ENCODE measurements at places on chromosomes 4 and X. TPM values are rescaled to one million over a fixed set of nuclear protein-coding genes. Genes with fewer than 3 reads are reported as not detected.

The SMIM10L2A gene
- not detected for polyA plus RNA-seq

The CXorf38 gene
- 9.4 TPM for polyA plus RNA-seq

The L1CAM gene
- 0.38 TPM for polyA plus RNA-seq

The EMCN gene
- polyA plus RNA-seq, result not detected

The FDCSP gene
- polyA plus RNA-seq, result not detected

The STBD1 gene
- 10.3 TPM for polyA plus RNA-seq

The AWAT2 gene
- not detected for polyA plus RNA-seq

The CLDN34 gene
- not detected for polyA plus RNA-seq

The ZXDB gene
- polyA plus RNA-seq, result 1.5 TPM

The NEXMIF gene
- not detected for polyA plus RNA-seq

The SPANXA2 gene
- polyA plus RNA-seq, result not detected

The ZNF732 gene
- not detected for polyA plus RNA-seq

The ARSJ gene
- polyA plus RNA-seq, result 33.7 TPM

The NOA1 gene
- 9.1 TPM for polyA plus RNA-seq

The GPM6B gene
- polyA plus RNA-seq, result 0.25 TPM

DNA sequence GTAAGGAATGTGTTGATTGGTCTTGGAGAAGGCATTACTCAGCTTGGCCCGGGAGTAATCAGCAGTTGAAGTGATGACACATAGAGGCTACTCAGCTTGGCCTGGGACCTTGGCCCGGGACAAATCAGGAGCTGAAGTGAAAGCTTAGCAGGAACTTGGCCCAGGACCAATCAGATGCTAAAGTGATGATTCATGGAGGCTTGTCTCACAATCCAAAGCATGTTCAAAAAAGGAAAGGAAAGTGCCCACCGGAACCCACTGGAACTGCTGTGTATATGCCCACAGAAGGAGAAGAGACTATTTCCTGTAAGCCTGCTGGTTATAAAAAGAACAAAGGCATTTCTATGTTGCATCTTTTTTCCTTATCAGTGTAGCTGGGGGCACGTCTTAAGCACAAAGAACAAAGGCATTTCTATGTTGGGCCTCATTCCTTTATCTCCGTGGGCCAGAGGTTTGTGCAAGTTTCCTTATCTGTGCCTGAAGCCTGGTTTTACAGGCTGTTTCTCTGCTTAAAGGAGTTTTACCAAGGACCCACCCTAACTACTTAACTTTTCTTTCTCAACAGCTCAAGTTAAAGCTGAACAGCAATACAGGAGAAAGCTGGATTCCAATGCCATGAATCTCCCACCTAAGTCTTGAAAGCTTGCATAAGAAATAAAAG lies 1176.7 kb downstream of the NLGN4X start:
- no peak for DNase-seq

DNA sequence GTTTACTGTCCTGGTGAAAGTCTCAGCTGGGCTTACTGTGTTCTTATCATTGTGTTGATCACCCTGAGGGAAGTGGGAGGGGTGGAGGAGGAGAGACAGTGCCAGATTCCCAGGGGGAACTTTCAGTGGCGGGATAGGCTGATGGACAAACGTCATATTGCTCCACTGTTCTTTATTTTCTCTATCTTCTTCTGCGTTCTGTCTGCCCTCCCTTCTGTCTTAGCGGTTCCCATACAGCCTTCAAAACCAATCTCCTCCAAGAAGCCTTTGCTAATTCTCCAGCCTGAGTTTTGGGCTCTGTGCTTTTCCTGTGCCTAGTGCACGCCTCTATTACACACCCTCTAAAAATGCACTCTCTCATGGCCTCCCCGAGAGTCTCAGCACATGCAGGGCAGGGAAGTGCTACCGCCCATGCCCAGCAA lies 448.7 kb upstream of the FAT1 start:
- peak; percentile 92 for DNase-seq

- no peak for DNase-seq
These were observed 32.6 kb downstream of the IL13RA1 start for GRCh38 chrX:118760025-118760424.

- DNase-seq, result peak; percentile 73
These were observed 282.9 kb downstream of the USP46 start for GRCh38 chr4:52376132-52376704.

DNA sequence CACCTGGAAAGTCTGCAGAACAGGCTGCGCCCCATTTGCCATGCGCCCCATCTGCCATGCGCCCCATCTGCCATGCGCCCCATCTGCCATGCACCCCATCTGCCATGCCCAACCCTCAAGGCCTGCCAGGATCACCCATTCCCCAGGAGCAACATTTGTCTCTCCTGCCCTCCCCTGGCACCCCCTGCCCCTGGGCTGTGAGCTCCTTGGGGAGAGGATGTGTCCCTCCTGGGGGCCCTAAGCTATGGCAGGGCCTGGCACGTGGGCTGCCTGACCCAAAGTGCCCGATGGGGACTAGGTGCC lies 82.6 kb downstream of the FAM53A start:
- DNase-seq, result no peak

GRCh38 chrX:130330146-130330545 lies 9.6 kb upstream of the SLC25A14 start:
- DNase-seq, result no peak

- no peak for DNase-seq
These were observed 33.2 kb upstream of the LDB2 start for GRCh38 chr4:16931339-16932305.

GRCh38 chrX:15849555-15849954 lies 5.1 kb downstream of the AP1S2 start:
- peak; percentile 23 for DNase-seq

DNA sequence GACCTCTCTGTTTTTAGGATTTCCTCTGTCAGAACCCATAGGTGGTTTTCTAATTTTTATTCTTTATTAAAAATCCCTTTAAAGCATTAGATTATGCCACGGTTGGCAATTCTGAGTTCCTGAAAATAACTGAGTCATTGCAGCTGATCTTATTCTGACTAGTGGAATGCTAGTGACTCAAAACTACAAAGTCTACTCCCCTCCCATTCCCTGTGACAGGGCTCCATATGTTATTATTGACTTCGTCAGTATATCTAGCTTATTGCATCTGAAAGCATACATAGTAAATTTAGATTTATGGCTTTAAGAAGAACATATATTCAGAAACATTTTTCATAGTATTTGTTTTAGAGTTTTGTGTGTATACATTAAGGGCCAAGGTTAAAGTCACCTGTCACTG lies 38.5 kb downstream of the HERC3 start:
- DNase-seq, result peak; percentile 93

GRCh38 chrX:143027275-143027674 lies 1.5 kb downstream of the SPANXN4 start:
- no peak for DNase-seq

DNA sequence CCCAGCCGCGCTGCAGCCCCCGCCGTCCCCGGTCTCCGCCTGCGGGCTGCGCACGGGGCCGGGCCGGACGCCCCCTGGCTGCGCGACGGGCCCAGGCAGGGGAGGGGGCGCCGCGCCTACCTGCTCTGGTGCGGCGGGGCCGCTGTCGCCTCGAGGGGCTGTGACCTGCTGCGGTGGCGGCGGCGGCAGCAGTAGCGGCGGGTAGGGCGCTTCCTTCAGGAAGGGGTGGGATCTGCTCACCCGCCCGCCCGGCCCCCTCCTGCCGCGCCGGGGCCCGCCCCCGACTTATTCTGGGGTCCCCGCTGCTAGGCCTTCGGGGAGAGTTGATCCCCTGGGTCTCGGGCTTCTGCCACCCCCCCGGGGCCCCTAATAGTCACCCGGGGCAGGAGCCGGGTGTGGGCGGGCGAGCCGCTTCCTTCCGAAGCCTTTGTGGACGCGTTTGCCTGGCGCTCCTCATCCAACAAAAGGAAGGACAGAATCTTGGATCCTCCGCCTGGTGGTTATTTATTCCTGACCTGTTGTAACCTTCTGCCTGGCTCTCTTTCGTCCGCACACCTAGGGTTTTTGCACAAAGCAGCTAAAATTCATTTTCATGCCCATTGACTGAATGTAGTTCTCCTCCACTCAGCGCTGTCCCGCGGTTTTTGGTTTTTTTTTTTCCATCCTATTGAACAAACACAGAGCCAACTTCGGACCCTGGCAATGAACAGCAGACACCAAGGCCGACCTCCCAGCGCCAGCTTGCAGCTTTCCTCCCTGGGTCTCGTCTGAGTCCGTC lies at the start of gene TMEM150C:
Gene TMEM150C (minus strand): TSS at position 203 of the 778 bp plus-strand sequence. CDS start 57,331 bp downstream, outside the sequence.
- peak; percentile 61 for DNase-seq

GRCh38 chr4:168881781-168882420 lies 128.2 kb downstream of the CBR4 start:
- peak; percentile 31 for DNase-seq

- peak; percentile 2 for DNase-seq
These were observed 182.8 kb downstream of the GUCY2F start for GRCh38 chrX:109299091-109299490.

GRCh38 chr4:33080275-33080674 lies 2360.1 kb downstream of the PCDH7 start:
- DNase-seq, result peak; percentile 44

GRCh38 chr4:11503166-11503565 lies 74.5 kb upstream of the HS3ST1 start:
- no peak for DNase-seq

- DNase-seq, result no peak
These were observed 67.2 kb upstream of the C1GALT1C1 start for GRCh38 chrX:120697053-120697452.

GRCh38 chr4:173485164-173485563 lies 44.9 kb downstream of the HAND2 start:
- DNase-seq, result peak; percentile 29
